ENCODE measurements at places on chromosomes 4 and X. TPM values are rescaled to one million over a fixed set of nuclear protein-coding genes. Genes with fewer than 3 reads are reported as not detected.

SLC10A4 gene
- not detected for total RNA-seq

MAGEA2 gene
- total RNA-seq, result not detected

RPS6KA6 gene
- 5.7 TPM for total RNA-seq

MAGEA3 gene
- total RNA-seq, result not detected

TSPAN6 gene
- 36.6 TPM for total RNA-seq

ARL9 gene
- 0.23 TPM for total RNA-seq

VCX3B gene
- total RNA-seq, result not detected

USP26 gene
- total RNA-seq, result not detected

VEGFC gene
- 31.5 TPM for total RNA-seq

TLR10 gene
- not detected for total RNA-seq

CYBB gene
- total RNA-seq, result not detected

DUSP21 gene
- total RNA-seq, result not detected

HERC6 gene
- total RNA-seq, result 4.8 TPM

ZNF711 gene
- 6.1 TPM for total RNA-seq

SRPX2 gene
- 122 TPM for total RNA-seq

TNMD gene
- total RNA-seq, result not detected

SLC6A14 gene
- total RNA-seq, result not detected

TLL1 gene
- total RNA-seq, result under 0.01 TPM

NLGN4X gene
- total RNA-seq, result not detected

F9 gene
- total RNA-seq, result not detected

TAF7L gene
- 0.59 TPM for total RNA-seq

MSL3 gene
- 13.4 TPM for total RNA-seq

RHOXF2B gene
- total RNA-seq, result not detected

CENPVL1 gene
- not detected for total RNA-seq

C1QTNF7 gene
- not detected for total RNA-seq

P2RY4 gene
- not detected for total RNA-seq

PLAC8 gene
- total RNA-seq, result not detected

SEPTIN11 gene
- 178 TPM for total RNA-seq

ABLIM2 gene
- 0.09 TPM for total RNA-seq

AKAP14 gene
- total RNA-seq, result not detected

MAGEE1 gene
- 0.89 TPM for total RNA-seq

CEP44 gene
- total RNA-seq, result 23.2 TPM

NLRP2B gene
- not detected for total RNA-seq

FDCSP gene
- not detected for total RNA-seq

ARX gene
- total RNA-seq, result not detected

BRCC3 gene
- total RNA-seq, result 23.4 TPM

KLKB1 gene
- not detected for total RNA-seq

NPY2R gene
- total RNA-seq, result not detected

MAN2B2 gene
- 53.1 TPM for total RNA-seq

VCX gene
- not detected for total RNA-seq

CXCR3 gene
- not detected for total RNA-seq

All from smooth muscle cell of the umbilical artery (primary cell).